ENCODE measurements at places on chromosomes 3 and 15.

DNA sequence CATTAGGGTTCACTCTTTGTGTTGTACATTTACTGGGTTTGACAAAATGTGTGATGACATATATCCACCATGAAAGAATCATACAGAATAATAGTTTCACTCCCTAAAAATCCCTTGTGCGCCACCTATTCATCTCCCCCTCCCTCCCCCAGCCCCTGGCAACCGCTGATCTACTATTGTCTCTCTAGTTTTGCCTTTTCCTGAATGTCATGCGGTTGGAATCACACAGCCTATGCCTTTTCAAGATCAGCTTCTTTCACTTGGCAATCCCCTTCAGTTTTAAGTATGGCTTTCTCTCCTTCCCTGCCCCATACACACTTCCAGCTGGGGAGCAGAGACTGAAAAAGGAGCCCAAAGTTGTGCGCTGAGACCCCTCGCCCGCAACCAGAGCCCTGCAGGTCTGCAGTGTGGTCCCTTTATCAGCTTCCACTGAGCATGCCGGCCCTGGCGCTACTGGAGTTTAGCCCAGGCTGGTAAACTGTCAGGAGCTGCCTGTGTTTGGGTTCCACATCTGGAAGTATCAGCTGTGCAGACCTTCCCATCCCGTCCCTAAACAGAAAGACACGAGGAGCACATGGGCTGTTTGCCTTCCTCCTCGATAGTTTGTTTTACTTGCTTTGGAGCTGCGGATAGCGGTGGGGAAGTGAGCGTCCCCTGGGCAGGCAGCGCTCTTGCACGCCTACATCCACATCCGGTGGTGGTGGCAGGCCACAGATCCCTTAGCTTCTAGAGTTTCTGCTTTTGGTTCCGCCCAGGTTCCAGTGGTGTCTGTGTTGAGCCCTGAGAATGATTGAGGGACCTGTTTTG lies 12.3 kb downstream of the BOC start:
- DNase-seq, result no peak
- no peak overlapping the region for H3K4me3 ChIP-seq
- H3K4me1 ChIP-seq, result peaks cover 30% of the 10 kb centered on the region
- H3K27ac ChIP-seq, result no peak overlapping the region
- no peaks in the 10 kb centered on the region for H3K27me3 ChIP-seq
- peaks cover 1% of the 10 kb centered on the region for H3K36me3 ChIP-seq

- peaks cover 4% of the 10 kb centered on the region for H3K4me1 ChIP-seq
- H3K27me3 ChIP-seq, result no peaks in the 10 kb centered on the region
- no peak for DNase-seq
- H3K36me3 ChIP-seq, result no peaks in the 10 kb centered on the region
Measured at GRCh38 chr15:56716334-56716733, 17.0 kb downstream of the ZNF280D start.

DNA sequence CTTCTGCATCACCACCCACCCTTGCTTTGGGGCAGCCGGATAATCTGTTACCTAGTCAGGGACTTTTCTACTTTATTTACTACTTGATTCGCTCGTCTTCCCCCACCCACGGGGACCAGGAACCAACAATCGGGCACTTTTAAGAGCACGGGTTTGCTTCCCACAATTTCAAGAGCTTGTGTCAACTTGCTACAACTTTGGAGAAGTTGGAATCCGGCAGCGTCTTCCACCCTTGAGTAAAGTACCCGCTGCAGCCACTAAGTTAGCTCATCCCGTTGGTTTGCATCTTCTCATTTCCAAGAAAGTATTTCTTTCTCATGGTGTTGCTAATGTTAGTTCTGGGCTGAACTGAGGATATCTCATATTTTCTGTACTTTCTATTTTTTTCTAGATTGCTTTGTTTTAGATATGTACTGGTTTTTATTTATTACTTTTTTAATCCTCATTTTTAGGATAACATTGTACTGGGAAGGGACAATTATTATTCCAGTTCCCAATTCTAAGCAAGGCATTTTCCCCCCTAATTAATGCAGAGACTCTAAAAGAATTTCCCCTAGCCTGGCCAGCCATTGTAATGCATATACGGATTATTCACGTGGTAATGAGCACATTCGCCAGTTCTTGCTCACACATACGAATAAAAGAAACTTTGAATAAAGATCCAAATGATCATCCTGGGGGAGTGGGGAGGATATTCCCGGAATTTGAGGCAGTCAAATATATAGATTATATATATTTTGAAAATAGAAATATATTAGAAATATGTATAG lies 4.0 kb downstream of the SOX2 start:
- H3K27ac ChIP-seq, result no peak overlapping the region
- H3K4me3 ChIP-seq, result no peak overlapping the region
- H3K4me1 ChIP-seq, result peaks cover 7% of the 10 kb centered on the region
- no peaks in the 10 kb centered on the region for H3K36me3 ChIP-seq
- H3K27me3 ChIP-seq, result peaks cover 87% of the 10 kb centered on the region
- no peak for DNase-seq

GRCh38 chr3:146550070-146550615 lies 5.7 kb upstream of the PLSCR1 start:
- peaks cover 37% of the 10 kb centered on the region for H3K4me1 ChIP-seq
- no peaks in the 10 kb centered on the region for H3K27me3 ChIP-seq
- no peak for DNase-seq
- H3K27ac ChIP-seq, result no peak overlapping the region
- H3K36me3 ChIP-seq, result no peaks in the 10 kb centered on the region

DNA sequence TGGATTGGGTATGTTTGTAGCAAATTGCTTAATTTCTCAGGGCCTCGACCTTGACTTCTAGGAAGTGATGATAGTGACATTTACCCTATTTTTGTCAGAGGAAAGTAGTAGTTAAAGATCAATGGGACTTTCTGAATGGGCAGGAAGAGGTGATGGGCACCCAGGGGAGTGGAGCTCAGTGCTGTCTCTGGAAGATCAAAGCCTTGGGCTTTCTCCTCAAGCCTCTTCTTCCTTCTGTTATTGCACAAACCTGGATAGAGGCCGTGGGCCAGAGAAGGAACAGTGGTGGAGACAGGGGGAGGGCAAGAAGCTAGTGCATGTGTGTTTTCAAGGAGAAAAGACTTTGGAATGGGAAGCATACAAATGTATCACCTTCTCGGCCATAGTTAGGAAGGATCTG lies 44.9 kb upstream of the EOMES start:
- no peaks in the 10 kb centered on the region for H3K36me3 ChIP-seq
- no peaks in the 10 kb centered on the region for H3K27me3 ChIP-seq
- H3K4me1 ChIP-seq, result no peaks in the 10 kb centered on the region
- no peak overlapping the region for H3K27ac ChIP-seq
- no peak overlapping the region for H3K4me3 ChIP-seq
- DNase-seq, result no peak

DNA sequence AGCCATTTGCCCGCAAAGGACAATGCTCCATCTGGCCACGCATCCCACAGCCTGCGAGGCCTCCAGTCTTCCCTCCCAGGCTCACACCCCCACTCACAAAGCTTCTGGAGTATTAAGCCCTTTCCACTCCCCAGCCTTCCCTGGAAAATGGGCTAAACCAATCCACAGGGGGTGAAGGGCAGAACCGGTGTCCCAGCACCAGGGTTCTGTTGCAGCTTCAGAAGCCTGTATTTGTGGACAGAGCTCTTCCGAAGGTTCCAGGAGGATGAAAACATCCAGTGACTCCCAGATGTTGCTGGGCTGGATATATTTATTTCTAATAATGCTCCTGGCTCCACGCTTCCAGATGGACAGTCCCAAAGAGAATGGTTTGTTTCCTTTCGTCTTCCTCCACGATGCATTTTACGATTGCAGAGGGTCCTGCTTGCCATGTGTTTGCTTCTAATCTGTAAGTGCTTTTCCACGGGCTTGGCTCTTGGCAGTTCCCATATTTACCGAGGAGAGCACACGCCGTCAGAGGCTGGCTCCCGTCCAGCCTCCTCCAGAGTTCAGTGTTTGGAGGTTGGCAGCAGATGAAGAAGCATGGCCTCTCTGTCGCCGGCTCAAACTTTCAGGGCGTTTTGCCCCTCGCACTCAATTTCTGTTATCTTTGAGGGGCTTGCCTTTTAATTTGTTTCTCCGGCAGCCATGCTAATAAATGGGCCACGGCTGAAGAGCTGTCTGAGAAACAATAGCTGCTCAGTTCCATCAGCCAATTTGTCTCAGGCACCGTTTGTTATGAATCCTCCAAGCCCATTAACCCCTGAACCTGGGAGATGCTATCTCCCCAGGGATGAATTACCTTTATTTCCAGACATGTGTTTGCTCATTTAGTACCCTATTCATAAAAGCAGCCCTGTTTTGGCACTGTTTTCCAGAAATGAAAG lies 367.9 kb upstream of the PROK2 start:
- no peaks in the 10 kb centered on the region for H3K4me1 ChIP-seq
- no peak overlapping the region for H3K27ac ChIP-seq
- H3K4me3 ChIP-seq, result no peak overlapping the region
- peaks cover 5% of the 10 kb centered on the region for H3K27me3 ChIP-seq
- no peaks in the 10 kb centered on the region for H3K36me3 ChIP-seq
- DNase-seq, result no peak

GRCh38 chr15:82969353-82969752 lies 16.7 kb upstream of the RAMAC start:
- no peaks in the 10 kb centered on the region for H3K4me1 ChIP-seq
- H3K27me3 ChIP-seq, result peaks cover 4% of the 10 kb centered on the region
- no peak for DNase-seq
- no peaks in the 10 kb centered on the region for H3K36me3 ChIP-seq

GRCh38 chr3:38454884-38455638 lies 1.4 kb downstream of the ACVR2B start:
- peaks cover 3% of the 10 kb centered on the region for H3K4me1 ChIP-seq
- peak overlapping the region; percentile 60 for H3K4me3 ChIP-seq
- H3K27me3 ChIP-seq, result no peaks in the 10 kb centered on the region
- H3K27ac ChIP-seq, result no peak overlapping the region
- no peaks in the 10 kb centered on the region for H3K36me3 ChIP-seq

GRCh38 chr3:33717616-33717865 lies 513 bp downstream of the CLASP2 start:
- peak overlapping the region; percentile 61 for H3K4me3 ChIP-seq
- H3K27ac ChIP-seq, result peak overlapping the region; percentile 63
- DNase-seq, result no peak
- H3K4me1 ChIP-seq, result peaks cover 21% of the 10 kb centered on the region

GRCh38 chr3:186094696-186095425 lies 14.0 kb downstream of the ETV5 start:
- H3K36me3 ChIP-seq, result peaks cover 13% of the 10 kb centered on the region
- no peak overlapping the region for H3K27ac ChIP-seq

- H3K27ac ChIP-seq, result peak within 1 kb of the TSS; percentile 77
- H3K4me3 ChIP-seq, result peak within 1 kb of the TSS; percentile 80
- DNase-seq, result peak; percentile 49
- peaks cover 14% of the 10 kb centered on the region for H3K4me1 ChIP-seq
- H3K36me3 ChIP-seq, result peaks cover 3% of the 10 kb centered on the region
Measured at GRCh38 chr3:170357176-170358041, at the start of gene SKIL. TSS of gene SKIL (plus strand) at chr3:170357715. CDS start at chr3:170360332, 2,617 bp downstream.

DNA sequence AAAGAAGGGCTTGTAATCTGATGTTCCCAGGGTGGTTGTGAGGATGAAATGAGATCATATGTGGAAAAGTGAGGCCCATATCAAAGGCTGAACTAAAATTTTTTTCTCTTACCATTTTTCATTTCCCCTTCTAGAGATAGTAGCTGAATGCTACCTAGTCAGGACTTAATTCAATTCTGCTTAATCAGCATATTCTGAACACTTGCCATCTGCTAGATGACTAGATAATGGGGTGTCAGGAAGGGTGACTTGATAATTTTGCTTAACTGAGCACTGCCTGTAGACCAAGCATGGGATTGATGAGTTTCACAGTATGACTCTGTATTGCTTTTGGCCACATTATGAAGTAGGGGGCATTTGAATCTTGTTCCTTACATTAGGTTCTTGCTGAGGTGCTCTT lies 136.2 kb downstream of the CHST2 start:
- H3K4me1 ChIP-seq, result peaks cover 3% of the 10 kb centered on the region
- H3K36me3 ChIP-seq, result no peaks in the 10 kb centered on the region
- DNase-seq, result no peak

DNA sequence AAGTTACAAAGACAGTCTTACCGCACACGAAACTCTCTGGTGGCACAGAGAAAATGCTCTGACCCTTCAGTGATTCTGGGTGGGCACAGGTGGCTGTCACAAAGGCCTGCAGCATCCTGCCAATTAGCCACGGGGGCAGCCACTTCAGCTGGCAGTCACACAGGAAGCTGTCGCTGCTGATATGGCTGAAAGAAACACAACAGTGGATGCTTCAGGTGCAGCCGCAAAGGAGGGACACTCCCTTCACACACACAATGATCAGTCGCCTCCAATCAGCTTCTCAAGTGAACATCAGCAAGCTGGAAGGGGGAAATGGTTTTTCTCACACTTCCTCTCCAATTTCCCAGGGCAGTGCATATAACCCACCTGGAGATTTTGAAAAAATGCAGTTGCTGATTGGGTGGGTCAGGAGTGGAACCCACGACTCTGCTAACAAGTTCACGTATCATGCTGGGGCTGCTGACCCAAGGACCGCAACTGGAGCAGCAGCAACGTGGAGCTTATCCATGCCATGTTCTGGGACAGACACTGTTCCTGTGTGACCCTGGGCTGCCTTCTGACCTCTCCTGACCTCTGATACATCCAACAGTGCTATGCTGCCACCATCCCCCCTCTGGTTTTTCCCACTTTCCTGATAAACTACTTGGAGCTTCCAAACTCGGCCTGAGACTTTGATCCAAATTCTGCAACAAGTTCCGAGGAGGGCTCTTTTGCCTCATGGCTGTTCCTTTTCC lies 106.6 kb downstream of the LRIG1 start:
- no peak overlapping the region for H3K27ac ChIP-seq
- DNase-seq, result no peak
- H3K4me1 ChIP-seq, result peaks cover 14% of the 10 kb centered on the region
- no peak overlapping the region for H3K4me3 ChIP-seq
- peaks cover 4% of the 10 kb centered on the region for H3K36me3 ChIP-seq
- no peaks in the 10 kb centered on the region for H3K27me3 ChIP-seq

DNA sequence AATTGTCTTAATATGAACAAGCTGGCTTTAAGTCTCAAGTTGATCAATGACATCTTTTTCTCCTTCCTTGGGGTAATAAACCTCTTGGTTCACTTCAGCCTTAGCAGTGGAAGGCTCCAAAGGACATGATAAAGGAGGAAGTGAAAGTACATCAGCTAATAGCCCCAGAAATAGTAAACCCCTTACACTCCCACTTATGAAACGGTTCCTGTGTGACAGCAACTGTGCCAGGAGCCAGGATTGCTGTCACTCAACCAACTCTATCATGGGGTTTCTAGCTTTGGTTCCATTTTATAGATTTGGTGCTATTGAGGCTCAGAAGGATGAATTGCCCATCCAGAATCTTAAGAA lies 216.7 kb downstream of the ABHD5 start:
- H3K36me3 ChIP-seq, result no peaks in the 10 kb centered on the region
- H3K27ac ChIP-seq, result no peak overlapping the region
- H3K4me3 ChIP-seq, result no peak overlapping the region
- H3K27me3 ChIP-seq, result no peaks in the 10 kb centered on the region
- no peaks in the 10 kb centered on the region for H3K4me1 ChIP-seq
- DNase-seq, result no peak

DNA sequence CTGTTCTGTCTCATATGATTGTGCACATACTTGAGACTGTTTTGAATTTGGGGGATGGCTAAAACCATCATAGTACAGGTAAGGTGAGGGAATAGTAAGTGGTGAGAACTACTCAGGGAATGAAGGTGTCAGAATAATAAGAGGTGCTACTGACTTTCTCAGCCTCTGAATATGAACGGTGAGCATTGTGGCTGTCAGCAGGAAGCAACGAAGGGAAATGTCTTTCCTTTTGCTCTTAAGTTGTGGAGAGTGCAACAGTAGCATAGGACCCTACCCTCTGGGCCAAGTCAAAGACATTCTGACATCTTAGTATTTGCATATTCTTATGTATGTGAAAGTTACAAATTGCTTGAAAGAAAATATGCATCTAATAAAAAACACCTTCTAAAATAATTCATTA lies 5.1 kb downstream of the CCR5 start:
- H3K4me1 ChIP-seq, result peaks cover 12% of the 10 kb centered on the region
- no peak overlapping the region for H3K4me3 ChIP-seq
- H3K36me3 ChIP-seq, result no peaks in the 10 kb centered on the region

GRCh38 chr3:171172070-171172469 lies 145.6 kb upstream of the SLC2A2 start:
- no peaks in the 10 kb centered on the region for H3K27me3 ChIP-seq
- H3K36me3 ChIP-seq, result peaks cover 5% of the 10 kb centered on the region
- H3K4me1 ChIP-seq, result no peaks in the 10 kb centered on the region
- no peak overlapping the region for H3K4me3 ChIP-seq
